ENCODE measurements at places on chromosomes 16 and 17. TPM values are rescaled to one million over a fixed set of nuclear protein-coding genes. Genes with fewer than 3 reads are reported as not detected.
A peak's percentile ranks its signal among the peaks of the same experiment; 100 is the strongest.

DNA sequence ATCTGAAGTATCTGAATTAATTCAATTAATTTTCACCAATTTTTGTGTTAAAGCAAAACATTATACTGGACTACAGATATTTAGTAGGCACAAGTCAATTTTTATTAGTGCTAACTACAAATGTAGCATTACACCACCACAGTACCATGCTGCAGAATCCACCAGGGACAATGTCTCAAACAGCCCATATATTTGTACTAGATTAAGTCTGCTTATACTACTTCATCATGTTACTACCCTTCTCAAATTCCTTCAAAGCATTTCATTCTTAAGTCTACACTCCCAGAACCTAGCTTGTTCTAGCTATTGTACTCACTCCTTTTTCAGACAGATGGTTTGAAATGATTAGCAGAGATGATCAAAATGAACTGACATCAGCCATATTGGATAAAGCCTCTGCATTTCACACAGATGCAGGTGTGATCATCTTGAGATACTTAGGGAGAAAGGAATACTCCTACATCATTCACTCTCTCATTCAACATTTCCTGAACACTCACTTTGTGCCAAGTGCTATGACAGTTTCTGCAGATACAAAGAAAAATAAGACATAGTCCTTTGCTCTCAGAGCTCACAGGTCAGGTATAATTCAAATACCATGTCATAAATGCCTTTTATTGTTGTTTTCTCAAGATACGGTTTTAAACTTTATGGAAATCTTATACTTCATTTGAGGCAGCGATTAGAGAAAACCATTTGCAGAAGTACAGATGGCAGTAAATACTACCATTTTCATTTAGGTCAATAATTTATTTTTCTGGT, 47.7 kb downstream of the SMURF2 start:
- no peak for DNase-seq

DNA sequence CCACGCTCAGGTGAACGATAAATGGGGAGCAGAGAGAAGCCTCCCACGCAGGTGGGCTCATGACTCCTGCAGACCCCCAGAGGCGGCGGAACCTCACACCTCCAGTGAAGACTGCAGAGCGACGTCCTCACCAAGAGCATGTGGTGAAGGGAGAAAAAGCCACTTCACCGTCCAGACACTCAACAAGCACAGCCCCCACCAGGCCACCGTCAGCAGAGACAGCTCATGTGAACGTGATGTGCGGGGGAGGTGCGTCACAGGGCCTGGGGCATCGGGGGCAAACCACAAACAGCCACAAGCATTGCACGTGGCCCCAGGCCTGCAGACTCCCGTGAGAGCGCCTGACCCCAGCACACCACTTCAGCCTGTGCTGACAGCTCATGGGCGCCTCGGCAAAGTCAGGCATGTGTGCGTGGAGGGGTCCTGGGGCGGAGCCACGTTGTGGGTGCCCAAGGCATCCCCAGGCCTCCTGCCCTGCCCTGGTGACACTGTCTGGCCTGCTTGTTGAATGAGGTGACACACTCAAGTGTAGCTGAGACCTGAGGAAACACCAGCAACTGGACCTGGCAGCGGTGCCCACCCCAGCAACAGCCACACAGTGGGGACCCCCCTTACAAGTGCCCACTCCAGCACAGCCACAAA, 19.0 kb downstream of the LMF1 start:
- DNase-seq, result no peak

The HOXB5 gene
- not detected for total RNA-seq

The PPY gene
- total RNA-seq, result not detected

The ACADVL gene
- 446 TPM for total RNA-seq

The IL32 gene
- total RNA-seq, result 1.5 TPM

DNA sequence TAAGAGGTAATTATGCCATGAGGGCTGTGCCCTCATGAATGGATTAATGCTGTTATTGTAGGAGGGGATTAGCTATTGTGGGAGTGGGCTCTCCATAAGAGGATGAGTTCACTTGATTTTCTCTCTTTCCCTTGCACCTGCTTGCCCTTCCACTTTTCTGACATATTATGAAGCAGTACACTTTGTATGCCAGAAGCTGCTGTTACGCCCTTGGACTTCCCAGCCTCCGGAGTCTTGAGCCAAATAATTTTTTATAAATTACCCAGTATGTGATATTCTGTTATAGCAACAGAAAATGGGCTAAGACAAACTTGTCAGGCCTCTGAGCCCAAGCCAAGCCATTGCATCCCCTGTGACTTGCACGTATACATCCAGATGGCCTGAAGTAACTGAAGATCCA, 38.4 kb downstream of the PSMD12 start:
- no peak for DNase-seq

The METTL2A gene
- total RNA-seq, result 23.3 TPM

DNA sequence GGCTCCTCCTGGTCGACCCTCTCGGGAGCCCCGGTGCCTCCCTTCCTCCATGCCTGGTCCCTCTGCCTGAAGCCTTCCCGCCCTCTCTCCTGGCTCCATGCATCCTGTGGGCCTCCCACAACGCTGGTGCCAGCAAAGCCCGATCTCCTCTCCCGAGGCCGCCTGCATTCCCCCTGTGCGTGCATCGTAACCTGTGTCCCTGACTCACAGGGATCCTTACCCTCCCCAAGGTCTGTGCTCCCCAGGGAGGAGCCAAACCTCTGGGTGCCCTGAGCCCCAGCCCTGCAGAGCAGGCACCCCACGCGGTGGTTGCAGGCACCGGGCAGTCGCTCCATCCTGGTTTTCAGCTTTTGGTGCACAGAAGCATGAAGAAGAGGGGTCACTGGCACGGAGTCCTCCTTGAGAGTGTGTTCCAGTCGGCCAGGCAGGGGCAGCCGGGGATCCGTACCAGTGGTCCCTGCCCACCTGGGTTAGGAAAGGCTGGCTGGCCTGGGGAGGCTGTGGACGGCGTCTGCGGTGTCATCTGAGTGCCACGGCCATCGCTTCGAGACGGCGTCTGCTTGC, 1.8 kb upstream of the ENPP7 start:
- DNase-seq, result no peak

DNA sequence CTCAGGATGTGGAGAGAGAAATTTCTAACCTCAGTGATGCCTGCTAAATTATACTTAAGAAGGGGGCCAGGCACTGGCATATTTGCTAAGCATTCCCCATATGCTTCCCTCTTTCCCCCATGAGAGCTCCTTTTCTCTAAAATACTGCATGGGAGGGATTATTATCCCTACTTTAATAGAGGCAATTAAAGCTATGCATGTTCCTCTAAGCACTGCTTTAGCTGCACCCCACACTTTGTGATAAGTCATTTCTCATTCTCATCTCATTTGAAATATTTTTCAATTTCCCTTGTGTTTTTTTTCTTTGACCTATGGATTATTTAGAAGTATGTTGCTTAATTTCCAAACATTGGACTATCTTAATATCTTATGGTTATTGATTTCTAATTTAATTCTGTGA, 72.1 kb upstream of the CIBAR2 start:
- DNase-seq, result no peak

The HBQ1 gene
- total RNA-seq, result 0.49 TPM

DNA sequence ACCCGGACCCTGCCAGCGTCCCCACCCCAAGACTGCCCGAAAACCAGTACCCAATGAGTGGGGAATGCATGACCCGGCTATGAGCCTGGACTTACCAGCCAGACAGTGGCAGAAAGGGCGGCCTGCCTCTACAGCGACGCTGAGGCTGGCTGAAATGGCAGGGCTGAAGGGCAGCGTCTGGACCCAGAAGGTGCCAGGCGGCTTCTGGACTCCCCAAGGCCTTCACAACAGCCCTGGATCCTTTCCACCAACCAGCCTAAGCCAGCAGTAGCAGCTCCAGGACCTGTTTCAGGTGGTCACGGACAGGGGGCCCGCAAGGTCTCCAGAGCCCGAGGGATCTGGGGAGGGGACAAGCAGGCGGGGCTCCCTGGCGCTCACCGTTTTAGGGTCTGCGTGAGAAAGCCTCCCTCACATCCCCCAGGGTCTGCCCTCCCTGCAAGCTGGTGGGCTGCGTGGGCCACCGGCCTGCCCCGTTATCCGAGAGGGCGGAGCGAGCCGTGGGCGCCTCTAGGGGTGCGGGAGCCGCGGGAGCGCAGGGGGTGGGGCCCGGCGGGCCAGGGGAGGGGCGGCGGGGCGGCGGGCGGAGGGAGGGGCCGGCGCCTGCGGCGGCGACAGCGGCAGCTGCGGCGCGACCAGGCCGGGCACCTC, at the start of gene RIPOR1:
Gene RIPOR1 (plus strand): TSS at position 608 of the 648 bp plus-strand sequence. CDS start 9,618 bp downstream, outside the sequence.
- DNase-seq, result no peak

GRCh38 chr17:4920351-4921048, 11.6 kb upstream of the GP1BA start:
- DNase-seq, result no peak

DNA sequence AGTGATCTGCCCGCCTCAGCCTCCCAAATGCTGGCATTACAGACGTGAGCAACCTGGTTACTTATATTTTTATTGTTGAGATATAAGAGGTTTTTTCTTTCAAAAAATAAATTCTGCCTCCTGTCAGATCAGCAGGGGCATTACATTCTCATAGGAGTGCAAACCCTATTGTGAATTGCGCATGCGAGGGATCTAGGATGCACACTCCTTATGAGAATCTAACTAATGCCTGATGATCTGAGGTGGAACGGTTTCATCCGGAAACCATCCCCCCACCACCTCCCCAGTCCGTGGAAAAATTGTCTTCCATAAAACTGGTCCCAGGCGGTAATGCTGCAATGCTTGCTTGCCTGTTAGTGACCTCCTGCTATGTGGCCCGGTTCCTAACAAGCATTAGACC, 7.5 kb upstream of the CNEP1R1 start:
- DNase-seq, result no peak

- DNase-seq, result no peak
Observed at GRCh38 chr16:57126411-57126810, 34.0 kb downstream of the CPNE2 start.

- no peak for DNase-seq
Observed at GRCh38 chr17:32873114-32873513, 3.8 kb downstream of the MYO1D start.

DNA sequence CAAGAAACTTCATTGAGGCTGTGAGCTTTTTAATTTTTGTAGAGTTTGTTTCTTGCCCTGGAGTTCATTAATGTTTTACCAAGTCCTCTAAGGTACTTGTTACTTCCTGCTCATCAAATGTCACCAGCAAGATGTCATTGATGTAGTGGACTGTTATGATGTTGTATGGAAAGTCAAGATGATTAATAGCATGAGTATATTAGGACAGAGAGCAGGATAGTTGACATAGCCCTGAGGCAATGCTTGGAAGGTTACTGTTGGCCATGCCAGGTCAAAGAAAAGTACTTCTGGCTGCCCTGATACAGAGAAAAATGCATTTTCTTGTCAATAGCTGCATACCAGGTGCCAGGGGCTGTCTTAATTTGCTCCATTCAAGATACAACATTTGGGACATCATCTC, 6.7 kb downstream of the KRTAP1-5 start:
- no peak for DNase-seq

DNA sequence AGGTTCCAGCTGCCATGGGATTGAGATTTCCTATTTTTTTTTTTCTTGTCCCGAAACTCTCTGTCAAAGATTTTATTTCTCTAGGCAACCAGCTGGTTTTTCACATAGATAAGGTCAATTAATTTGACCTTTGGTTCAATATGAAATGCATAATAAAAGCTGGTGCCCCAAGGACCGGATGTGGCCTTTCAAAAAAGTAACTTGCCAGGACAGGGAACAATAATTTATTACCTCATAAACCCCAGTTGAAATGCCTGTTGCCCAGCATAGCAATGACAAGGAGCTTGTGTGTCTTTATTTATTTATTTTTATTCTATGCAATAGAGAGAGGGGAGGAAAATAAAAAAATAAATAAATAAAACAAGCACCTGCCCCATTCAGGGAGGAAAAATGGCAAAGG, 472.7 kb downstream of the KCNJ2 start:
- DNase-seq, result no peak

The KRTAP4-3 gene
- total RNA-seq, result not detected

DNA sequence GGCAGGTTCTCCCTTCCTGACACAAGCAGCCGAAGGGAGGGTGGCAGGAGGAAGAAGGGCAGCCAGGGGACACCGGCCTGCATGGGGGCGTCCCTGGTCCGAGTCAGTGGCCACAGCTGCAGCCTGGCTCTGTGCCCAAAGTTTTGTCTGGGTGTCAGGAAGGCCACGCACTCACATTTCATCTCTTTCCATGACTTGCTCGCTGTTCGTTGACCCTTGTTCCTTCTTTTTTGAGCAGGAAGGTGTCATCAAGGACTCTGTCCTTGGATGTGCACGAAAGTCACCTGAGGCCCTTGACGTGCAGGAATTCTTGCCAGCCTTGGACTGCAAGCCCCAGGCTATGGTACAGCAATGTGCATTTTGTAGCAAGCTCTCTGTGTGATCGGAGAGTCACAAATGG, 93.3 kb downstream of the TNFRSF13B start:
- no peak for DNase-seq

DNA sequence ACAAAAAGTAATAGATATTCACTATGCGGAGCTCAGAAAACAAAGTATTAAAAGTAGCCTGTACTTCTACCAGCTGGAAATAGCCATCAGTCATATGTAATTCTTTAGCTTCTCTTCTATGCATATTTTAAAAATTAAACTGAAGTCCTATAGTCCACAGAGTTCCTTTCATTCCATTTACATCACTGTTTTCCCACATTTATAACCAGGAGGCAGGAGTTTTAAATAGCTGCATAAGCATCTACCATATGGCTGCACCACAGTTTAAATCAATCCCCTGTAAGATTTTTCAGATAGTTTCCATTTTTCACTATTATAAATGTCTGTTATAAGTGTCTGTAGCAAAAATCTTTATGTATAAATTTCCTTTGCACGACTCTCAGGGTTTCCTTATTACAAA, 45.1 kb downstream of the ZFHX3 start:
- peak; percentile 48 for DNase-seq

GRCh38 chr16:26982422-26982821, 84.3 kb upstream of the C16orf82 start:
- no peak for DNase-seq

- no peak for DNase-seq
Observed at GRCh38 chr17:48770954-48771353, 42.4 kb upstream of the HOXB13 start.

The PRSS21 gene
- not detected for total RNA-seq

DNA sequence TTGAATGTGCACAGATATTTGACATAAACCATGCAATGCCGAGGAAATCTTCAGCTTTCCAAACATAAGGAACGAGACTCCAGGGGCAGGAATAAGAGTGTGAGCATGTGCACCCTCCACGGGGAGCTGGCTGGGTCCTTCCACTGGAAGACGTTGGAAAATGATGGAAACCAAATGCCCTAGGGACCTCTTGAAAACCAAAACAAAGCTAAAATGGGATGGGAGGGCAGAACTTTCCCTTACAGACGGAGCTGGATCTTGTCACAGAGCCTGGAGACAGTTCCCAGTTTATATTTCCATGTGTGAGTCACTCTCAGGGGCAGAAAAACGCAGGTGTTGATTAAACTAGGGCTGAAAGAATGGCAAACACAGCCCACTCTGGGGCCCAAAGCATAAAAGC, 34.4 kb upstream of the DNAH17 start:
- no peak for DNase-seq

GRCh38 chr17:17206124-17206912, at the start of gene PLD6:
PLD6 (minus strand) TSS chr17:17206333; CDS start chr17:17206286, 47 bp downstream.
- DNase-seq, result peak; percentile 77

- no peak for DNase-seq
Observed at GRCh38 chr16:50474138-50474537, 74.1 kb upstream of the NKD1 start.

The NLRC3 gene
- not detected for total RNA-seq

The ATF7IP2 gene
- 1.1 TPM for total RNA-seq

- DNase-seq, result no peak
Observed at GRCh38 chr17:6079155-6079888, 9.1 kb downstream of the WSCD1 start.

Data from HFFc6 (cell line).